ENCODE measurements at places on chromosomes 3 and 15.

DNA sequence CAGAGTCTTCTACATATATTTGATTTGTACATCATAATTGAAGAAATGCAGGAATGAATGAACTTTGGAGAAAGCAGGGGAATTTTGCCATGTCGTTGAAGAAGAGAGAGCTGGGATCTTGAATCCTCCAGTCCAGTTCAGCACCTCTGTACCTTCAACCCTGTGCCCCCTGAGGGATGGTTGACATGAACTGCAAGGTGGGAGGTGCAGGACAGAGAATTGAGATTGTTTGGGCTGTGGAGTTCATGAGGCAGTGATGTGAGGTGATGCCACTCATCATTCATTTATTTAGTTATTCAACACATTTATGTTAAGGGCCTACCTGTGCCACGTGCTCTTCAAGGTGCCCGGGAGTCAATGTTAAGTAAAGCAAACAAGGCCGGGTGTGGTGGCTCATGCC is 104.6 kb downstream of the ARNT2 start:
- no peak for DNase-seq

DNA sequence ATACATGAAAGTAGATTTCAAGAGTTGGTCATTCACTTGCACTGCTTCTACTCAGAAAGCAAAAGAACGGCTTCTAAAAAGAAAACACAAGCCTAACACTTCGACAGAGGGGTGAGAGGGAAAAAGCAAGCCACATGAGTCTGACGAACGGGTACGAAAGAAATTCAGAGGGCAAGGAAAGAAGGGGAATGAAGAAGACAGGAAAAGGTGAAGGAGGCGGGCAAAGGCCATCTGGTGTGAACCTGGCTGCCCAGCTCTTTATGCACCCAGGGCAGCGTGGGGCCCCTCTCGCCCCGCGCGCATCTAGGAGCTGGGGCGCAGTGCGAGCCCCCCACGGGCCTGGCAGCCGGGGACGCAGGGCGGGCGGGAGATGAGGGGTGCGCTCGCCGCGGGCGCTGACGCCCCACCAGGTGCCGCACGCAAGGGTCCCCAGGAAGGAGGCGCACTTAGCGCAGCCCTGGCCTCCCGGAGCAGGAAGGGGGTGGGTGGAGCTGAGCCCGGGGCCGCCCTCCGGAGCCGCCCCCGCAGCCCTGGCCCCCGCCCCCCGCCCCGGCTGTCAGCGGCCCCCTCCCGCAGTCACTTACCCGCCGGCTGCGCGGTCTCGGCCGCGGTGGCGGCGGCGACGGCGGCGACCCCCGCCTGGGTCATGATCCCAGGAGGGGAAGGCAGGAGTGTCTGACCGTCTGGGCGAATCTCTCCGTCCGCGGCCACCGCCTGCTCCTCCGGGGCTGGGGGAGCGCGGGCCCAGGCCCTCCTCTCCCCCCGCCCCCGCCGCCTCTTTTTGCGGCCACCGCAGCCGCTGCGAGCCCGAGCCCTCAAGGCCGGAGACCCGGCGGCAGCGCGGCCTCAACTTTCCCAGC is at the start of gene USF3:
Gene USF3, minus strand, starts transcription at position 857 of the 860 bp plus-strand sequence. CDS start 21,764 bp downstream, outside the sequence.
- DNase-seq: peak; percentile 59

DNA sequence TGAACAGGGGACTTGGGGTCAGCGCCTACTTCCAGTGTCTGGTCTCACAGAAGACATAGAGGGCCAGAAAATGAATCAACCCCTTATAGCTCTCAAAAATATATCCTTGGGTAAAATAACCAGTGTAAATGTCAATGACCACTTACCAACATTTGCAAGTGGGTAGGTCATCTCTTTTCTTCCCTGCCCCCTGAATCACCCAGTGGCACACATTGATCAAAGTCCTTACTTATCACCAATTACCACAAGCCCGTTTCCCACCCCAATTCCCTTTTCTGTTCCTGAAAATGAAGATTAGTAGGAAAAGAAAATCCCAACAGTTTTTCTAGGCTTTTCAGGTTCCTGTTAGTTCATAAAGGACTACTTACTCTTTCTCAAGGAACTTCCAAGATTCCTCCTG is 70.5 kb upstream of the HEG1 start:
- DNase-seq: no peak

DNA sequence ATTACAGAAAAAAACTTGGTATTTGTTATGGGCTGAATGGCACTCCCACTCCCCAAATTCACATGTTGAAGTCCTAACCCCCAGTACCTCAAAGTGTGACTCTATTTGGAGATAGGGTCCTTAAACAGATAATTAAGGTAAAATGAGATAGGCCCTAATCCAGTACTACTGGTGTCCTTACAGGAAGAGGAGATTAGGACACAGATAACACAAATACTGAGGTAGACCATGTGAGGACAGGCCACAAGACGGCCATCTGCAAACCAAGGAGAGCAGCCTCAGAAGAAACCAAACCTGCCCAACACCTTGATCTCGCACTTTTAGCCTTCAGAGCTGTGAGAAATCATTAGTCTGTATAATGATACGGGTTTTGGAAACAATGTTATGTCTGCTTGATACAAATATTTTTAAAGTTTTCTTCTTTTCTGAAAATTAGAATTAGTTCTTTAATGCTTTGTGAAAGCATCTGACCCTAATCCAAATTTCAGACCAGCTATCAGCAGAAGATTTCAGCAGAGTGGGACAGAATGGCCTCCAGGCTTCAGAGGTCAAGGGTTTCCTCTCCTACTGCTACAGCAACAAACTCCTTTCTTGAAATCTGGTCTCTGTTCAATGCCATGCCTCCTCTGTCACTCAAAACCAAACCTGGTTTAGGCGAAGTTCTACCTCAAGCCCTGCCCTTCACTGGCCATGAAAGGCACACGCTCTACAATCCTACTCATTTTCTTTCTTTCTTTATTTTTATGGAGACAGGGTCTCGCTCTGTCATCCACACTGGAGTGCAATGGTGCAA is 22.0 kb upstream of the HDC start:
- DNase-seq: no peak

- no peak for DNase-seq
These were observed 348.8 kb downstream of the CGGBP1 start for GRCh38 chr3:87710028-87710427.

GRCh38 chr3:81416812-81417211 is 344.6 kb downstream of the GBE1 start:
- DNase-seq: no peak

DNA sequence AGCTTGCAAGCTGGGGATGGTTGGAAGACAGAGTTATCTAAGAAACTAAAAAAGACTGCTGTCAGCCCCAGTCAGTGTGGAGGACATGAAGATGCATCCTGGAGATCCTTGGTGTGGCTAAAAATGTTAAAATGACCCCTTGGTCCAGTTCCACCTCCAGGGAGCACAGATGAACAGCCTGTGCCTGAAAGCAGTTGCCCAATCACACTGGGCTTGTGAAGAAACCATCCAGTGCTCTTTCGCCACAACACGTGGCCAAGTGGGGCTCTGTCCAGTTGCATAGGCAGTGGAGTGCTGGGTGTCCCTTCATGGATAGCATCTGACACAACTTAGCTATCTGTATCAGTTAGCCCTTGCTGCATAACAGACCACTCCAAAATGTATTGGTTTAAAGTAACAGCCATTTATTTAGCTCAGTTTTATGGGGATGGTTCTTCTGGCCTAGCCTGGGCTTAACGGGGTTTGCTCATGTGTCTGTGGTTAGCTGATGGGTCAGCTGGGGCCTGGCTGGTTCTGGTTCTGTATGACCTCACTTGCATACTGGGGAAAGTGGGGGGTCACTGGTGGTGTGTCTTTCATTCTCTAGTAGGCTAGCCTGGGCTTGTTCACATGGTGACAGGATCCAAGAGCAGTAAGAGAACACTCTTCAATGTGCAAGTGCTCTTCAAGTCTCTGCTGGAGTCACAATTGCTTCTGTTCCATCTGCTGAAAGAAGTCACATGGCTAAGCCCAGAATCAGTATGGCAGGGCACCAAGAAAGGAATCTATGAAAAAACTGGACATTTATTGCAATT is 226.2 kb downstream of the PDCD6IP start:
- DNase-seq: no peak

GRCh38 chr3:38574411-38575278 is 74.8 kb downstream of the SCN5A start:
- no peak for DNase-seq

- DNase-seq: no peak
These were observed 78.6 kb downstream of the IGSF11 start for GRCh38 chr3:118955914-118956556.

DNA sequence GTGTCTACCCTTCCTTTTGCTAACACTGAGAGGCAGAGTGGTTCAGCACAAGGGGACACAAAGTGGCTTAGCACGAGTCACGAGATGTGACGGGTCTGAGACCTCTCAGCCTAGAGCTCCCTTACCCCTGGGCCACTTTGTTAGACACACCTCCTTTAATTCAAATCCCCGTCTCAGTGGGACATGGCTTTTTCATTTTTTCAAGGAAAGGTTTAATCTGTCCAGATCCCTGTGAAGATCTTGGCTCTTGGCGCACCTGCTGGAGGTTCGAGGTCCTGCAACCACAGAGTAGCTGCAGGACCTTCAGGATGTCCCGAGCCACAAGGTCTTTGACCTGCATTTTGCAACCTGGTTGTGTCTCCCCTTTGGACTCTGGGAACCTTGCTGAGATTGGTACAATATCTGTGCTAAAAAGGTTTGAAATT is 52.0 kb downstream of the LPP start:
- DNase-seq: no peak

- DNase-seq: no peak
These were observed 494 bp downstream of the GCSAM start for GRCh38 chr3:112132554-112132953.

GRCh38 chr3:154844863-154845262 is 235.3 kb upstream of the MME start:
- DNase-seq: no peak

DNA sequence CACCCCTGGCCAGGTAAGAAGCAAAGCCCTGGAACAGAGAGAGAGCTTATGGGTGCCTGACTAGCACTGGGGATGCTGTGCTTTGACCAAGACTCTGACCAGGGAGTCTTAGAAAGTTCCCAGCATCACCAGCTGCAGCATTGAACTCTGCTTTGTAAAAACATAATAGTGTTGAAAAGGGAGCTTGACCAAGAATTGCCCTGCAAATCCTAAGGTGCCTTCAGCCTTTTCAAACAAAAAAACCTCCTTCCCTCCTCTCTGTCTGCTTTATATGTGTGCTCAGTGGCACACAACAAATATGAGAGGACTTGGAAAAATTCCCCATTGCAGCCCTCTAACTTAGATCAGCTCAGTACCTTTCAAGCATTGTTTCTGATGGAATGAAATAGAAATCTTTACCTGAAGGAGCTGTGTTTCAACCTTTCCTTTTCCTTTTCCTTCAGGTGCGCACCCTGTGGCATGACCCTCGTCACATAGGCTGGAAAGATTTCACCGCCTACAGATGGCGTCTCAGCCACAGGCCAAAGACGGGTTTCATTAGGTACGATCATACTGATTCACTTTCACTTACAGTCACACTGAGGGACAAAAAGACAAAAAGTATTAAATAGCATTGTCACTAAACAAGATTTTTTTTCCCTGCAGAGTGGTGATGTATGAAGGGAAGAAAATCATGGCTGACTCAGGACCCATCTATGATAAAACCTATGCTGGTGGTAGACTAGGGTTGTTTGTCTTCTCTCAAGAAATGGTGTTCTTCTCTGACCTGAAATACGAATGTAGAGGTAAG is 13.0 kb downstream of the THBS1 start:
- peak; percentile 46 for DNase-seq

DNA sequence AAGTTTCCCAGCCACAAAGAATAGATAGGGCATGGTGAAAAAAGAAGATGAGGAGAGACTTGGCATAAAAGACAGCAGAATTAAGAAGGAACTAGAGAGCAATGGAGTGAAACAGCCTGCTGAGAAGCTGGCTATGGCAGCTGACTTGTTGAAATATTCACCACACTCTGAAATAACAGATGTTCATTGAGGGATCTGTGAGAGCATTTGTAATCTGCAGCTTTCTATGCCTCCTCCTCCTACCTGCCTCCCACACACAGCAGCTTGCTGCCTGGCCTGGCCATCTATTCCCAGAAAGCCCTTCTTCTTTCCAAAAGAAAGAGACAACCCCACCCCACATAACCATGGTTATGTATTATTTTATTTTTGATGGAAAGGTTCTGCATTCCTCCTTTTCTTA is 303.9 kb downstream of the GAP43 start:
- no peak for DNase-seq

- no peak for DNase-seq
These were observed 24.0 kb downstream of the PLSCR5 start for GRCh38 chr3:146581080-146581601.

DNA sequence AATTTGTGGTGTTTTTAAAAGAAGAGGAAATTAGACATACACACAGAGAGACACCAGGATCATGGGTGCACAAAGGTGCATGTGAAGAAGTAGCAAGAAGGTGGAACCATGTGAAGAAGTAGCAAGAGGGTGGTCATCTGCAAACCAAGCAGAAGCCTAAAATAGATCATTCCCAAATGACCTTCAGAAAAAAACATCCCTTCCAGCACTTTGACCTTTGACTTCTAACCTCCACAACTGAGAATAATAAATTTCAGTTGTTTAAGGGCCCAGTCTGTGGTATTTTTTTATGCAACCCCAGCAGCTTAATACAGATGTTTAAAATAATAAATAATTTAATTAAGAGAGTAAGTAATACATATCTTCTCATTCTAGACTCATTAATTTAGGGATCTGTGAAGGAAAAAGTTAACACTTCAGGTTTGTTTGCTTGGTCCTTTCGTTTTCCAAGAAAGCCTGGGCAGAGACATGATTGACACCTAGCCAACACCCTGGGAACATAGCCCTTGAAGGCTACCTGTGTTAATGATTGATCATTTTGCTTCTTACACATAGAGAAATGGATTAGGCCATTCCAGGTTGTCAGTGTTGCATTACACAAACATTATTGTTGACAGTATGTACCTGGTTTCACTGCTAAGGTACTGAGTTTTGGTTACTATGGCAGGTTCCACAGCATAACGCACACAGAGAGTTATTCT is 1331.2 kb upstream of the GBE1 start:
- no peak for DNase-seq

GRCh38 chr3:121064121-121064520 is 156.1 kb downstream of the STXBP5L start:
- DNase-seq: no peak

DNA sequence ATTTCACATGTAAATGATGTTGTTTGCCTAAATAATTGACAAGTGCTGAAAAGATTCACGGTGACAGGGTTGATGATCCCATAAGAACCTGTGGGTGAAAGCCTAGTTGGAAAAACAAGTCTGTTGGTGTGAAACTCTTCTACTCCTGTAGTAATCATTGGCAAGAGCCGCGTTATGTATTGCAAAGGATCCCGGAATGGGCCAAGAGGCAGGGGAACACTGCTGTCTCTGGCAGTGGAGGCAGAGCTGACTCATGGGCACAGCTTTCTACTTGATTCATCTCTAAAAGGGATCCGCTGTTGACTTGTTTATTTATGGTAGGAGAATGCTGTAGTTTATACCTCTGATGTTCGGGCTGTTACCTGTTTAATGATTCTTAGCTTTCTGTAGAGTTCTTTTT is 63.1 kb downstream of the MAP6D1 start:
- DNase-seq: no peak

Measured in fibroblast of skin of right quadriceps (primary cell).